Heart left ventricle (tissue), 16 donors: ENCODE measurements at places on chromosomes 11 and 22.
A peak's percentile ranks its signal among the peaks of the same experiment; 100 is the strongest.

DNA sequence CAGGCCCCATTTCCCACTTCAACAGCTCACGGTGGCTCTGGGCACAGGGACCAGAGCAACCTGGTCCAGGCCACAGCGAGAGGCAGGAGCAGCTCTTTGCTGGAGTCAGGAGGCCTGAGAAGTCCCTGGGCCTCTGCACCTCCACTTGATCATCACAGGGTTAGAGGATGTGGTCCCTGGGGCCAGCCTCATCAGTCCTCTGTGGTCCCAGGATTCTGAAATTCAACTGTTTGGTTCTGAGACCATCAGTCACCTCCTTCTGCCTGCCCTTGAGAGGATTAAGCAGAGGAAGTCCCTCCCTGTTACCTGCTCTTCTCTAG is 24.9 kb upstream of the CBX7 start:
- H3K36me3 ChIP-seq, result no peaks in the 10 kb centered on the region
- H3K27me3 ChIP-seq, result no peaks in the 10 kb centered on the region
- peak overlapping the region; percentile 85 for H3K27ac ChIP-seq
- DNase-seq, result no peak
- no peak overlapping the region for H3K4me3 ChIP-seq
- peaks cover 29% of the 10 kb centered on the region for H3K4me1 ChIP-seq

GRCh38 chr11:123577081-123577598 is 77.3 kb downstream of the SCN3B start:
- no peaks in the 10 kb centered on the region for H3K36me3 ChIP-seq
- DNase-seq, result peak; percentile 66
- H3K4me3 ChIP-seq, result no peak overlapping the region
- H3K27me3 ChIP-seq, result no peaks in the 10 kb centered on the region
- H3K4me1 ChIP-seq, result no peaks in the 10 kb centered on the region

- no peaks in the 10 kb centered on the region for H3K4me1 ChIP-seq
- no peaks in the 10 kb centered on the region for H3K27me3 ChIP-seq
- no peak overlapping the region for H3K27ac ChIP-seq
- H3K4me3 ChIP-seq, result no peak overlapping the region
These were observed 54.1 kb upstream of the BDNF start for GRCh38 chr11:27754035-27755017.

GRCh38 chr11:126810776-126811175 is 189.8 kb downstream of the KIRREL3 start:
- H3K27me3 ChIP-seq, result peaks cover 17% of the 10 kb centered on the region
- no peaks in the 10 kb centered on the region for H3K36me3 ChIP-seq
- no peak overlapping the region for H3K4me3 ChIP-seq
- H3K4me1 ChIP-seq, result no peaks in the 10 kb centered on the region

DNA sequence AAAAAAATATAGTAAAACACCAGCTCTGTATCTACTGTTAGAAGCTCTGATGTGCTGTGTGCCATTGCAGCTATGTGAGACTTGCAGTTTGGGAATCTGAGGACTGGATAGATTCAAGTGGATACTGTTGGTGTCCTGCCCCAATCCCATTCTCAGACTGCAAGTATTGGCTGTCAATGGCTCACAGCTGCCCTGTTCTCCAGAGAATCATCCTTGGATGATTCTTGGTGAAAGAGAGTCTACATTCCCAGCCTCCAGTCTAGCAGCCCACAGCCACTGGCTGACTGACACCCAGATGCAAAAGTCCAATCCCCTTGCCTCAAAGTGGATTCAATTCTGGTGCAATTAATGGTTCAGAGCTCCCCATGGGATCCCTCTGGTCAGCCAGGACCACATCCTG is 206.1 kb upstream of the MTNR1B start:
- H3K36me3 ChIP-seq, result no peaks in the 10 kb centered on the region
- H3K4me3 ChIP-seq, result no peak overlapping the region
- no peak overlapping the region for H3K27ac ChIP-seq
- no peak for DNase-seq
- H3K27me3 ChIP-seq, result no peaks in the 10 kb centered on the region
- H3K4me1 ChIP-seq, result no peaks in the 10 kb centered on the region

GRCh38 chr11:33544593-33545373 is 155.8 kb downstream of the C11orf91 start:
- H3K4me1 ChIP-seq, result no peaks in the 10 kb centered on the region
- H3K4me3 ChIP-seq, result no peak overlapping the region
- no peaks in the 10 kb centered on the region for H3K27me3 ChIP-seq
- DNase-seq, result no peak
- no peaks in the 10 kb centered on the region for H3K36me3 ChIP-seq

DNA sequence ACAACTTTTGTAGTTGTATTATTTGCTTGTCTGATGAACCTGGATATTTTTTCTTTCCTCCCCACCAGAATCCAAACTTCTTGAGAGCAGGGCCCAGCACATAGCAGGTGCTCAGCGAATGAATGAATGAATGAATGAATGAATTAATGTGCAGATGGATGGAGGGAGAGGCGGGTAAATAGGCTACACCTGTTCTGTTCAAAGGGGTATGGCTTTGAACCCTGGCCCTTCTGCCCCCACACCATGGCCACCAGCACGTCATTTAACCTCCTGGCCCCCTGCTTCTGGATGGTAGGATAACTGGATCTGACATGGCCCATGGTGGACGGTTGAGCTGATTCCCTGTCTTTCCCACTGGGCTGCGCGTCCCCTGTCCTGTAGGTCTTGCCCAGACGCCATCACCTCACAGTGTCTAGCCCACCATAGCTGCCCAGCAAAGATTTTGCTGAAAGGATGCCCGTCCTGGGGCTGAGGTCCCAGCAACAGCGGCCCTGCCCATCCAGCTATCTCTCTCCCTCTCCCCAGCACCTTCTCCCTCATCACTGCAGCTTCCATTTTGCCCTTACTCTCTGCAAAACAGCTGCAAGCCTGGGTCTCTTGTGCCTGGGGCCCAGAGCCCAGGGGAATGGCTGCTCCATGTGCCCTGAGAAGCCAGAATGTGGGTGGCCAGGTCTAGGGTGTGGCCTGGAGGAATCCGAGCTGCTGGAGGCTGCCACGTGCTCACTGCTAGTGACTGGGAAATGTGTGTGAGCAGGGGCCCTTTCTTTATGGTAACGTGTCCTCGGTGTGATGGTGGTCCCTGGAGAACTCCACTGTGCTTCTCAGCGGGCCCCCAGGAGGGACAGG is 49.3 kb upstream of the LINC01488 start:
- no peak overlapping the region for H3K4me3 ChIP-seq
- no peaks in the 10 kb centered on the region for H3K36me3 ChIP-seq
- H3K27ac ChIP-seq, result no peak overlapping the region
- no peak for DNase-seq

GRCh38 chr11:117107701-117108590 is 9.7 kb upstream of the SIK3 start:
- H3K27me3 ChIP-seq, result no peaks in the 10 kb centered on the region
- H3K4me1 ChIP-seq, result no peaks in the 10 kb centered on the region
- no peak overlapping the region for H3K27ac ChIP-seq

- DNase-seq, result no peak
- no peak overlapping the region for H3K27ac ChIP-seq
- no peak overlapping the region for H3K4me3 ChIP-seq
- H3K4me1 ChIP-seq, result no peaks in the 10 kb centered on the region
These were observed 778.3 kb upstream of the LRRC4C start for GRCh38 chr11:42237701-42238235.

DNA sequence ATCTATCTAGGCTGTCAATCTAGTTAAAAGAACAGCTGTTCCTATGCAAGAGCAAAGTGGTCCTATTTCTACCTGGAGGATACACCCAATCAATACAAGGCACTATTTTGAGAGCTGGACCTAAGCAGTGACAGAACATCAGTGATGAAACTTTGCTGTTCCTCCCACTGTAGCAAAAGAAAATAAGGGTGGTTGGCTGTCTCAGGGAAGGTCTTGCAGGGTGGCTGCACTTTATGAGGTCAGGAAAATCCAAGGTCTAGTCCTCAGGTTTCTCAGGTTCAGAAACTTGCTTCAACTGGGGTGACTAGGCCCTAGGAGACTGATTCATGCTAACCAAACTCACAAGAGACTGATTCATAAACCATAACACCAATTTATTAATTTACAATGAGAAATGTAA is 11.6 kb downstream of the CPSF7 start:
- H3K4me1 ChIP-seq, result peaks cover 6% of the 10 kb centered on the region
- H3K36me3 ChIP-seq, result peaks cover 44% of the 10 kb centered on the region
- no peak overlapping the region for H3K4me3 ChIP-seq
- no peaks in the 10 kb centered on the region for H3K27me3 ChIP-seq

DNA sequence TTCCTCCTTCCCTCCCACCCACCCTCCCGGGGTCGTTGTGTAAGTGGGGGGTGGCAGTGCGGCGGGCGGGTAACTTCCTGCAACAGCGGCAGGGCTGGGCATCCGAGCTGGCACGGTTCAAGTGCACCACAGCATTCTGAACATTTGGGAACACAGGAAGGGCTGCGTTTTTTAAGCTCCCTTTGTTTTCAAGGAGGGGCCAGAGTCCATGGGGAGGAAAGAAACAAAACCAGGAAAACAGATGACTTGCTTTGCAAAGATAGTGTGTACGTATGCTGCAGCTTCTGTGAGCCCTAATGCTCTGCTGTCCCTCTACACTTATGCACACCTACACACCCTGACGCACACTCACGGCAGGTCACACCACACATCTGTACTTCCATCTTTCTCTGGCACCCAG is 152.5 kb downstream of the FBXO7 start:
- H3K4me1 ChIP-seq, result peaks cover 81% of the 10 kb centered on the region
- no peak overlapping the region for H3K4me3 ChIP-seq
- DNase-seq, result peak; percentile 74
- H3K27me3 ChIP-seq, result no peaks in the 10 kb centered on the region
